ENCODE measurements at places on chromosomes 2 and 18.

- no peak for DNase-seq
Observed at GRCh38 chr2:156327835-156328695, 4.5 kb downstream of the NR4A2 start.

GRCh38 chr2:96329456-96329855, 4.3 kb downstream of the ITPRIPL1 start:
- DNase-seq, result peak; percentile 75

GRCh38 chr18:7954238-7954637, 387.1 kb downstream of the PTPRM start:
- no peak for DNase-seq

DNA sequence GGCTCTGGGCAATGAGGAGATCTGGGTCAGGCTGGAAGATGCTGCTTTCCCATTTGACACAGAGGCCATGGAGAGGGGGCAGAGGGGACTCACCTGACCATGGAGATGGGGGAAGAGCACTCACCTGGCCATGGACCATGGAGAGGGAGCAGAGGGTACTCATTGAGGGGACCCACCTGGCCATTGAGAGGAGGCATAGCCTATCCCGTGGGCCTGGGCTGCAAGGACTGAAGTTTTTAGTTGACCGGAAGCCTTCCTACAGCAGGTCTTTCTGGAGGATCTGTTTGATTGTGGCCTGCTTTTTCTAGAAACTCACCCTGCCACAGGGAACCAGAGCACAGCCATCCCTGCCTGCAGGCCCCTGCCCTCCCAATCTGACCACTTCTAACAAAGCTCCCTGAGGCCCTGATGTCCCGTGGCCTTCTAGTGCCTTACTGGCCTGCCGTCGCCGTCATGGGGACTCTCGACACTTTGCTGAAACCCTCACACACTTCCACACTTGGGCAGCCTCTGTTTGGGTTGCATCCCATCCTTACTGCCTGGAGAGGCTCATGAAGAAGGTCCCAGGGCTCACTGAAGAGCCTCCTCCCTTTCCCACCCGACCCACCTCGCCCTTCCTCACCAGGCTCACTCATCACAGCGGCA, 5.1 kb upstream of the PROM2 start:
- DNase-seq, result no peak

- peak; percentile 52 for DNase-seq
Observed at GRCh38 chr2:99865818-99866676, 276.3 kb downstream of the AFF3 start.

DNA sequence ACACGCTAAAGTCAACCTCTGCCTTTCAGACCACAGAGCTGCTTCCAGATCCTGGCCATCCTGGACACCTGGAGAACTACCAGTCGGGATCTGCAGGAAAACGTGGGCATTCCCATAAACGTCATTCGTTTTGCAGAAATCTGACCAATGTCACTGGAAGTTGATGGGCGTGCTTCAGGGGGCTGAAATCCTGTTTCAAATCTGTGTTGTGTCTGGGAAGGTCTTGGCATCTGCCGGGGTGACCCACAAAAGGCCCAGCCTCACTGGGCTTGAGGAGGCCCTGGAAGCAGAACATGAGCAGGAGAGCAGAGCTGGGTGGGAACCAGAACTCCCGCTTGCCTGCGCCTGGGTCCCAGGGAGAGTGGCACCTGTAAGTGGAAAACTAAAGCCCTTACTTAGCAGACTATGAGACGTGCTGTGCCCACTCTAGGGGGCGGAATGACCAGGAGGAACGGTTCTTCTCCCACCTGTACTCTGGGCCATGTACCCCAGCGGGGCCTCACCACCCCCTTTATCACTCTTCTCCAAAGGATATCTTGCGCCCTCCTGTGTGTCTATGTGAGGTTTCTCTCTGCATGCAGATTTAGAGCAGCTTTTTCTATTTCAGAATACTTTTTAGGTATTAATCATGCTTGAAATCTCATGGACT, 200.9 kb downstream of the FAM210A start:
- no peak for DNase-seq

- no peak for DNase-seq
Observed at GRCh38 chr2:71706836-71707235, 253.5 kb downstream of the DYSF start.

DNA sequence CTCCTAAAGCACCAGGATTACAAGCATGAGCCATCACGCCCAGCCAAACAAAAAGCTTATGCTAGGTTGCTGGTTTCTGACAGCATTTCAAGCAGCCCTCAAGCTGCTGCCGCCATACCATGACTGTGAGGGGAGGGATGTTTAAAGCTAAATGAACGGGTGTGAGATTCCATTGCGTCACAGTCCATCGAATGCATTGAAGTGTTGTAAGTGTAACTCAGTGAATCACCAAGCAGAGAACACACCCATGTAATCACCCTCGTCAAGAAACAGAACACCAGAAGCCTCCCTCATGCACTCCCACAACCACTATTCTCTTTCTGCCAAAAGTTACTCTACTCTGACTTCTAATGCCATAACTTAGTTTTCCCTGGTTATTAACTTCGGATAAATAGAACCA, 32.8 kb upstream of the MC5R start:
- DNase-seq, result no peak

- no peak for DNase-seq
Observed at GRCh38 chr2:227480528-227480927, 8.6 kb downstream of the AGFG1 start.

DNA sequence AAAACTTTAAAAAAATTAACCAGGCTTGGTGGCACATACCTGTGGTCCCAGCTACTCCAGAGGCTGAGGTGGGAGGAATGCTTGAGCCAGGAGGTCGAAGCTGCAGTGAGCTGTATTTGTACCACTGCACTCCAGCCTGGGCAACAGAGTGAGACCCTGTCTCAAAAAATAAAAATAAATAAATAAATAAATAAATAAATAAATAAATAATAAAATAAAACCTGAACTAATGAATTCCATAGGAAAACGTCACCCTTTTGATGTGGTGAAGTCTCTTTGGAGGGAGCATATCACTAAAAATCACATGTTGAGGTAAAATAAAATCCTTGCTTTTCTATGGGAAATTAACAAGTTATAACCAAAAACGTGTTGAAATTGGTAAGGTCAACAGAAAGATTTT, 29.6 kb upstream of the ITGAV start:
- DNase-seq, result no peak

- DNase-seq, result no peak
Observed at GRCh38 chr2:177131858-177132257, 80.7 kb upstream of the HNRNPA3 start.

GRCh38 chr18:29811519-29811918, 1231.0 kb downstream of the DSC3 start:
- no peak for DNase-seq
